ENCODE measurements at places on chromosomes 2 and 18.

DNA sequence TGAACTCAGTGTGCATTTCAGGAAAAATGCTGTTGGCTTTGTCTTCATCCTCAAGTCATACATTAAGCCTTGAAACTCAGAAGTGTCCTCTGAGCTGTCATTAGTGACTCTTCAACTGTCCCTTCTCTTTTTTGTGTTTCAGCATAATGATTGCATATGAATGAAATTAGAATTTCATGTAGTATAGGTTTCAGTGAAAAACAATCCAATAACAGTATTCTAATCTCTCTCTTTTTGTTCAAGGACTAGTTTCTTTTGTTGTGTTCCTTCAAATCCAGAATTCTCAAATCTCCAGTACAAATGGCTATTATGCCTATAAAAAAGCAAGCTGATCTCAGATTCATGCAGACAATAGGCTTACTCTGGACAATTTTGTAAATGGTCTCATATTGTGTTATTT is 133.5 kb downstream of the QPCT start:
- no peak for DNase-seq

DNA sequence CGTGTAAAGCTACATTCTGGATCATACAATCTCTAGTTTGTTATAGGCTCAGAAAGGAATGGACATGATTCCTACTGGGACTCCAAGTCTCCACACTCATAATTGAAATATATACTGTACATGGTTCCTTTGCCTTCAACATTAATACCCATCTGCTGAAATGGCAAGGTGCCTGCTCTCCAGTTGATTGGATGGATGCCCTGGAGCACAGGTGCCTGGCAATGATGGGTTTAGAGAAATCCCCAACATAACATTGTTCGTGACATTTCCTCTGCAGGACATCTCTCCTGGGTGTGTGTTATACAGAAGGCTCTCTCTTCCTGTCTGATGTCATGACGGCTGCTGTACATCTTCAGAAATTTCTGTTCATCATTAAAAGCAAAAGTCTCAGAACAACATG is 449.7 kb upstream of the CWC22 start:
- no peak for DNase-seq

GRCh38 chr2:140473851-140474250 is 1657.0 kb downstream of the LRP1B start:
- no peak for DNase-seq

GRCh38 chr2:55903727-55904126 is 19.9 kb downstream of the EFEMP1 start:
- DNase-seq, result no peak

Measured in fibroblast of gingiva (primary cell).